Adrenal gland (tissue), 19 donors: ENCODE measurements at places on chromosomes 4 and X.
A peak's percentile ranks its signal among the peaks of the same experiment; 100 is the strongest.

DNA sequence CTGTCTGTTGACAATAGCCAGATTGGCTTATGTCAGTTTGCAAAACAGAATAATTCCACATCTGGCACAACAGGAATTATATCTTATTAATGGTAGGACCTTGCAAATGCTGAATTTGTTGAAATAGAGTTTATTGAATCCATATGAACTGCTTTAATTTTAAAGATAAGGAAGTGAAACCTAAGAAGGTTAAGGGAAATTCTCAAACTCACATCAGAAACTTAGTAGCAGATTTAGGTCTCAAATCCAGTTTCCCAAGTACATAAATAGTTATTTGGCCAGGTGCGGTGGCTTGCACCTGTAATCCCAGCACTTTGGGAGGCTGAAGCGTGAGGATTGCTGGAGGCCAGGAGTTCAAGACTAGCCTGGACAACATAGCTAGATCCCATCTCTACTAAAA, 117.1 kb downstream of the HNRNPD start:
- no peak for DNase-seq

DNA sequence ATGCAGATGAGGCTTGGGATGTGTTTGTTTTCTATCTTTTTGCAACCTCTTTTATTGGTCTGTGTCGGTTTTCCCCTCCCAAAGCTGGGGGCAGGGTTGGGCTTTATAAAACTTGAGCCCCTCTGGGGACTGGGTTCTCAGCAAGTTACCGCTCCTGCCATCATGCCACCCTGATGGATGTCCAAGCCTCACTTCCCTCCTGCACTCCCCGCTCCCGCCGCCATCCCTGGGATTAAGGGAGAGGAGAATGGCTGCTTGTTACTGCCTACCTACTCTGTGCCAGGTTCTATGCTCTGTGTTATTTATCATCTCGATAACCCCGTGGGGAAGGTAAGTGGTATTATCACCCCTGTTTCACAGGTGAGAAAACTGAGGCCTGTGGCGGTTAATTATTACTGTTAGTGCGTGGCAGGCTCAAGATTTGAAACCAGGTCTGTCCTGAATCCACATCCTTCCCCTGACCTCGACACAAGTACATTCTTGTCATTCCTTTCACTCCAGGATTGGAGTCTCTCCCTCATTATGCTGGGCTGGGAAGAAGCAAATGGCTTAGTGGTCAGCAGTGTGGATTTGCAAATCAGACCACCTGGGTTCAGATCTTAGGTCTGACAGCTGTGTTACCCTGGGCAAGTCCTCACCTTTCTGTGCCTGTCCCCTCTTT, 4.5 kb downstream of the UBA1 start:
- no peak for DNase-seq

DNA sequence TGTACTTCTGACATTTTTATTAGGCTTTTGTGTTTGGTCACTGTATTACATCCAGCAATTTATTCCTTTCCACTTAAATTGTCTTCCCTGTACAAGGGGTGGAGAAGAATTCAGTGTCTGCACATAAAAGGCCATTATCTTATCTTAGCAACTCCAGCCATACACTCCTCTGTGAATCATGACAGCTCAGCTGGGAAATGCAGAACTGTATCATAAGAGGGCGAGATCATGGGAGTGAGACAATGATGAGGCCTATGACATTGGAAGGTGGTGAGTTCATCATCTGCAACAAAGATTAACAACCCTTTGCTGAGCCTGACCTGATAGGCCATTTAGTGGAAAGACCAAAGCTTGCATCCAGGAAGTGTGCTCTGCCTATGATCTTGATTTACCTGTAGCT, 33.3 kb downstream of the SLIT2 start:
- DNase-seq, result no peak

DNA sequence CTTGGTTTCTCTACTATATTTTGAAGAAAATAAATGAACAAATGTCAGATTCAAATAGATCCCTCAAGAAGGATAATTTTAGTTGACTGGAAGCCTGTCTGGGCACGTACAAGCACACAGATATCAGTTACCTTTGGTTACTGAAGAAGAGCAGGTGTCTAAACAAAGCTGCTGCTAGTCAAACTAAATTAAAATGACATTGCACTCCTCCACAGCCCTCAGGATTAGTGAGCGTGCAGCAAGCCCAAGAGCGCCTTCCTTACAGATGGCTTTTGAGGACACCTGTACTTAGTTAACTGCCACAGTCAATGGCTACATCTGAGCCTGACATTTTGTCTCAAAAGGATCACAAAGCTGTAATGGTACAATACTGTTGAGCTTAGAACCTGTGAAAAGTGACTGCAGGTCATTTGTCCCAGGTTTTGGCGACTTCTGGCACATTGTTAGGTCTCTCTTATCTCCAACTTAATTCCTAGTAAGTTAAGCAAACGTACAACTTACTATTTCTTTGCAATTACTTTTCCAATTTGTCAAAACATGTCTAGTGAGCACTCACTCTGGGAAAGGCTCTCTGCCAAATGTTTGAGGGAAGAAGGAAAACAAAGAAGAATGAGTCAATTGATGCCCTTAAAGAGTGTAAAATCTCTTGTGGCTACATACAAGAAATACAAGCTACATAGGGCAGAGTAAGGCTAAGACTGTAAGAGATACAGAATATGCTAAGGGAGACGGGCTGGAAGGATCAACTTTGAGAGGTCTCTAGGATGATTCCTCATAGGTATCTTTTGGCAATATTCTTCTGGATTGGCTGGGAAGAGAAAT, 25.6 kb upstream of the DAPP1 start:
- no peak for DNase-seq

- DNase-seq, result peak; percentile 74
These were observed 23.6 kb upstream of the YTHDC1 start for GRCh38 chr4:68373513-68373912.

DNA sequence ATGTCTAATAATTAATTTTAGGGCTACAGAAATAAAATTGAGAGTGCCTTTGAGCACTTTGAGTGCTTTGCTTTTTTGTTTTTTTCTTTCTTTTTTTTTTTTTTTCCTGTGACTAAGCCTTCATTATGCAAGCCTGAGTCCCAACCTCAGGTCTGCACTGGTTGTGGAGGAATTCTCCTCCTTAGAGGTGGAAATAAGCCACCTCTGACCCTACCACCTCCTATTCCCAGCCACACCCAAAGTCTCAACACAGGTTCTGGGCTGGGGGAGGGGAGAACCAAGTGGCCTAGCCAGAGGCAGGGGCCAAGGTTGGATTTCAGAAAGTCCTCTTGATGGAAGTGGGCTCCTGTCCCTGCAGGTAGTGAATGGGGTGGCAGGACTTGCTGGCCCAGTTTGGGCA, 180.2 kb downstream of the ARAP2 start:
- DNase-seq, result no peak

- DNase-seq, result no peak
These were observed 114.5 kb downstream of the ZAR1 start for GRCh38 chr4:48604527-48604926.

DNA sequence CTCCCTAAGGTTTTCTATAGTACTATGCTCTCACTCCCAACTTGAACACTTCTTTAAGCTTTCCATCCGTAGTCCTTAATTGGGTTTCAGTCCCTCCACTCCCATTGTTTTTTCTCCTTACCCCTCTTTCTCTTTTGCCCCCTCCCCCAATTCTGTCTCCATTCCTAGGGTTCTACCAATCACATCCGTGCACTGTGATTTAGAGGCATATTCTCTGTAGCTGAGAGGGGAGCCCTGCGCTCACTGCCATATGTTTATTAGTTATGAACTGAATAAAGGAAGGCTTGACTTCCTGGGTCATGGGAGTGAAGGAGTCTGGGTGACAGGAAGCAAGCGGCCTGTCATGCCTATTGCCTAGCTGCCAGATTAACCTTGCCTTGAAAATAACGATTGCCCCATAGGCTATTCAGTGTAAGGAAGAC, 471 bp downstream of the MCTS1 start:
- peak; percentile 59 for DNase-seq

GRCh38 chrX:13212191-13212651, 107.6 kb downstream of the ATXN3L start:
- no peak for DNase-seq

GRCh38 chrX:6095469-6095868, 133.2 kb downstream of the NLGN4X start:
- DNase-seq, result no peak

GRCh38 chr4:56683455-56683854, 2.4 kb upstream of the HOPX start:
- DNase-seq, result no peak

- DNase-seq, result no peak
These were observed 17.0 kb upstream of the AP1AR start for GRCh38 chr4:112214390-112215264.
